ENCODE measurements at places on chromosomes 2 and 18. TPM values are rescaled to one million over a fixed set of nuclear protein-coding genes. Genes with fewer than 3 reads are reported as not detected.

The HJURP gene
- 139 TPM for total RNA-seq

The DUSP2 gene
- 11.9 TPM for total RNA-seq

The CFC1 gene
- not detected for total RNA-seq

The FAM124B gene
- total RNA-seq, result 0.73 TPM

The PDCD1 gene
- 4.7 TPM for total RNA-seq

The FBLN7 gene
- total RNA-seq, result 8.3 TPM

The CRYBA2 gene
- total RNA-seq, result not detected

The ATP8B1 gene
- not detected for total RNA-seq

The ING5 gene
- 39.9 TPM for total RNA-seq

The OTOS gene
- total RNA-seq, result not detected

The GRHL1 gene
- total RNA-seq, result 0.27 TPM

The ATF2 gene
- total RNA-seq, result 62.1 TPM

The RESP18 gene
- not detected for total RNA-seq

The MTCL1 gene
- 1.8 TPM for total RNA-seq

The ACTR1B gene
- 62.9 TPM for total RNA-seq

The HRH4 gene
- total RNA-seq, result 0.07 TPM

The DSG1 gene
- not detected for total RNA-seq

The KIAA2012 gene
- total RNA-seq, result not detected

The SLC19A3 gene
- not detected for total RNA-seq

The MPP4 gene
- not detected for total RNA-seq

The CD8A gene
- 0.72 TPM for total RNA-seq

The NT5DC4 gene
- total RNA-seq, result not detected

The TGFA gene
- total RNA-seq, result not detected

The IL1RL1 gene
- total RNA-seq, result 0.12 TPM

The DSC3 gene
- not detected for total RNA-seq

The CYS1 gene
- total RNA-seq, result 0.15 TPM

The ARHGAP15 gene
- total RNA-seq, result 189 TPM

The LRRC30 gene
- total RNA-seq, result not detected

The HTR2B gene
- total RNA-seq, result 2.1 TPM

The NPAS2 gene
- total RNA-seq, result 6.1 TPM

The ATOH8 gene
- 0.10 TPM for total RNA-seq

All from activated CD4-positive, alpha-beta T cell treated with anti-CD3 and anti-CD28 coated beads, Interleukin-2, amount 10 ng/mL, durations not matched to agents 7 days and 5 days (primary cell).